CD4-positive, alpha-beta T cell (primary cell): ENCODE measurements at places on chromosomes 12 and 14.

DNA sequence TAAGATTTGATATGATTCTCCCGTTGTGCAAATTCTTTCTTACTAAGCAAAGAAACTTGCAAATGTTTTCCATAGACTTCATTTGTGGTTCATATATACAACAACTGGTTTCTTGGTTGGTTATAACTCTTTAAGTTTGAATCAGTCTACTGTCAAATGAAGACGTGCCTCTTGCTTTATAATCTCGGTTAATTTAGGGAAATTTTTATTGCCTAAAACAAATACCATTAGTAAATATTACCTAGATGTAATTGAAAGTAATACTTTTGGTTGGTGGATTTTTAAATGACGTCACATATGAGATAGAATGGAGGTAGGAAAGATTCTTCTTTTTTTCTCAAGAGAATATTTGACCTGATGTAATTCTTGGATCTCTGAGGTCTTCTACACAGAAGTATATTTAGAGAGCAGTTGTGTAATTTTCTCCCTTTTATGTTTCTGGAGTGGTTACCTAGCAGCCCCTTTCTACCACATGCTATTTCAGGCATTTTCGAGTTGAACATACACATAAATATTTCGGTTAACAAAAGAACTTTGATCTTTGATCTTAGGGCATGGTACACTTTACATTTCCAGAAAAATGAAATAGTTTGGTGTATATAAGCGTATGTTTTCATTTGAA is 1.7 kb downstream of the ATF7IP start:
- H3K4me3 ChIP-seq = peak overlapping the region; percentile 60
- H3K27me3 ChIP-seq = no peaks in the 10 kb centered on the region
- peaks cover 17% of the 10 kb centered on the region for H3K4me1 ChIP-seq
- peaks cover 11% of the 10 kb centered on the region for H3K36me3 ChIP-seq

- no peak overlapping the region for H3K4me3 ChIP-seq
- H3K27ac ChIP-seq = no peak overlapping the region
- H3K27me3 ChIP-seq = no peaks in the 10 kb centered on the region
Measured at GRCh38 chr12:19058235-19059021, 71.1 kb upstream of the PLEKHA5 start.

GRCh38 chr12:64837427-64837826 is 13.0 kb downstream of the TBC1D30 start:
- no peaks in the 10 kb centered on the region for H3K27me3 ChIP-seq
- no peaks in the 10 kb centered on the region for H3K4me1 ChIP-seq
- DNase-seq = no peak
- no peak overlapping the region for H3K4me3 ChIP-seq

- H3K36me3 ChIP-seq = no peaks in the 10 kb centered on the region
- peak overlapping the region; percentile 75 for H3K4me3 ChIP-seq
- peak overlapping the region; percentile 79 for H3K27ac ChIP-seq
Measured at GRCh38 chr12:55738123-55739024, 4.5 kb upstream of the GDF11 start.

DNA sequence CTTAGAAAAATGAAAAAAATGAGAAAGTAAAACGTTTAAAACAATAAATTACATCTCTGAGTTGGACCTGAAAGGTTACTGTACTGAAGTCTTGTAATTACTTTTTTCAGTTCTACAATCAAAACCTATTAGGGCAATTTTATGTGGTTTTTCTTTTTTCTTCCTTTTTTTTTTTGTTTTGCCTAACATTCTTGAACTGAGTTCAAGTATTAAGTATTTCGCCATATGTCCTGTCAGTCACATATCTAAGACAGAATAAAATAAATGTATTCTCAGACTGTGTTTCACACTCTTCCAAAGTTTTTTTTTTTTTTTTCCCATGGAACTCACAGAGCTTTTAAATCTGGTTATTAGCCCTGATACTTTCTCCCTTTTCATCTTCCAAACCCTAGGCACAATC is 172.0 kb downstream of the BCAT1 start:
- no peak for DNase-seq
- no peaks in the 10 kb centered on the region for H3K4me1 ChIP-seq
- H3K27ac ChIP-seq = no peak overlapping the region
- no peaks in the 10 kb centered on the region for H3K27me3 ChIP-seq
- no peaks in the 10 kb centered on the region for H3K36me3 ChIP-seq
- no peak overlapping the region for H3K4me3 ChIP-seq
